Fibroblast of skin of left biceps (primary cell): ENCODE measurements at places on chromosomes 12 and 14.
A peak's percentile ranks its signal among the peaks of the same experiment; 100 is the strongest.

GRCh38 chr14:24259282-24260025 is 3.5 kb downstream of the TGM1 start:
- DNase-seq = peak; percentile 46

DNA sequence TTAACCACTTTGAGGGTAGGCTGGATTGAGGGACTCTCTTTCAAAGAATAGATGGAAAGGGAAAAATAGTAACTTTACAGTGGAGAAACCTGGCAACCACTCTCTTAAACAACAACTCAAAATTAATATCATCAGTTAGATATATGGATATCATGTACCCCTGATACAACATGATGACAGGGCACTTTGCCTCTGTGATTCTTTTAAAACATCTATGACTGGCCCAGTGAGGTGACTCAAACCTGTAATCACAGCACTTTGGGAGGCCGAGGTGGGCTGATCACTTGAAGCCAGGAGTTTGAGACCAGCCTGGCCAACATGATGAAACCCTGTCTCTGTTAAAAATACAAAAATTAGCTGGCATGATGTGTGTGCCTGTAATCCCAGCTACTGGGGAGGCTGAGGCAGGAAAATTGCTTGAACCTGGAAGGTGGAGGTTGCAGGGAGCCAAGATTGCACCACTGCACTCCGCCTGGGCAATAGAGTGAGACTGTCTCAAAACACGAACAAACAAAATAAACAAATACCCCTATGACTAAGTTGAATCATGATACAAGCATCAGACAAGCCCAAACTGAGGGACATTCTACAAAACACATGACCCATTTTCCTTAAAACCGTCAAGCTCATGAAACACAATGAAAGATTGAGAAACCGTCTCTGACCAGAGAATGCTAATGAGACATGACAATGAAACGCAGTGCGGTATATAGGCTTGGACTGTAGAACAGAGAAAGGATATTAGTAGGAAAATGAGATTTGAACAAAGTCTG is 26.4 kb upstream of the SLC7A8 start:
- DNase-seq = no peak

GRCh38 chr14:55721353-55721752 is 141.3 kb downstream of the KTN1 start:
- peak; percentile 37 for DNase-seq

DNA sequence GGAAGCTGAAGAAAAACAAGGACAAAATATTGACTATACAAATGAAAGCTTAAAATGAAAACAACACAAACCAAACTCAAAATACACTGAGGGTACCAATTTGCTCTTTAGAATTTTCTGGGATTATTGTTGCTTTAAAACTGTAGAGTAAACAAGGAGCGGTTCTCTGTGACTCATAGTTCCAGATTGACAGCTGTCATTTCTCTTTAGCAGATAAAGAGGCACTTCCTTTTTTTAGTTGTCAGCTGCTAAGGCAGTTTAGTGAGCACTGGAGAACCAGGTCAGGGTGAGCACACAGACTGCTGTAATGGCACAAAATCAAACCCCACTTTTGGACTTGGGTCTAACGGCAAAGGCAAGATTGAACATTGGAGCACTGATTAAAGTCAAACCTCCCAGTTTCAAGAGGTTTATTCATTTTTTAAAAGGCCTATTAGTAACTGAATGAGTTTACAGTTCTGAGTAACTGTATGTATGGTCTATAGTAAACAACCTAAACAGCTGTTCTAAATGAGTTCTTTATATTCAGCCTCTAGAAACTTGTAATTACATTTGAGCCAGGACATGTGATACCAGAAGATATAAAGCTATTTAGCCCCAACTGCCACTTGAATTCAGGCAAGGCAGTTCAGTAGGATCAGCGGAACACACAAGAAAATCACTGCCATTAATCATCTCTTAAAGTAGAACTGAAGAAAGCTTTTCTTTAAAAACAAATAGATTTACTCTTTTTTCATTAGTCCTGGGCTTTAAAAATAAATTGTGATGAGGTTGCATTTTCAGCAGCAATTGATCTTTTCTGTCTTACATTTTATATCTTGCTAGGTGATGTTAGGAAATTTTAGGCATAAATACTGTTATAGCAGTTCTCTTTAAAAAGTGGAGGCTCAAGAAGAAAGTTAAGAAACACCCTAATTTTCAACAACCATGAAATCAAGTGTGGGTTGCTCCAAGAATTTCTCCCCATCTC is 71.7 kb upstream of the PRICKLE1 start:
- DNase-seq = no peak

DNA sequence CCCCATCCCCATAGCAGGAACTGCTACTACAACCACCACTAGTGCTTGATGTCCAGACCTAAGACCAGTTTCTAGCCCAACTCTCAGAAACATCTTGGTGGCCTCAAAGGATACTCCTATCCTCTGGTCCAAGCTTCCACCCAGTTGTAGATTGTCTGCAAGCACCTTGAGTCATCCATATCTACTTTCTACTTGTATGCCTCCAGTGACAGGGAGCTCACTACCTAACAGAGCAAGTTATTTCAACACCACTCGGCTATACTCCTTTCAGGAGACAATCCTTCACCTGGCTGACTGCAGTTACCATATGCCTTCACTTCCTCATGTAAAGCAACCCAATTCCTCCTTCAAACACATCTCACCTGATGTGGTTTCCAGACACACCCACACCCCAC is 49.5 kb downstream of the KDM2B start:
- DNase-seq = no peak

GRCh38 chr14:95533391-95533821 is 1.4 kb upstream of the GLRX5 start:
- no peak for DNase-seq

GRCh38 chr14:79016828-79017505 is 846.8 kb downstream of the NRXN3 start:
- peak; percentile 83 for DNase-seq

GRCh38 chr14:87874676-87875075 is 118.3 kb downstream of the GALC start:
- no peak for DNase-seq

GRCh38 chr12:133202493-133203343 is 21.4 kb downstream of the ZNF268 start:
- no peak for DNase-seq

- no peak for DNase-seq
Observed at GRCh38 chr12:21130998-21131397, at the start of gene SLCO1B1. SLCO1B1 (plus strand) TSS chr12:21131194; CDS start chr12:21141575, 10,381 bp downstream.

GRCh38 chr12:124862768-124863415 is 772 bp downstream of the SCARB1 start:
- no peak for DNase-seq

GRCh38 chr12:123107926-123108681 is 42.8 kb downstream of the PITPNM2 start:
- no peak for DNase-seq

GRCh38 chr14:102752239-102752847 is 24.9 kb upstream of the TRAF3 start:
- DNase-seq = no peak

GRCh38 chr12:50365709-50366406 is 30.6 kb downstream of the FAM186A start:
- DNase-seq = no peak

- DNase-seq = peak; percentile 38
Observed at GRCh38 chr12:15220915-15221885, at the start of gene RERG. RERG (minus strand) TSS chr12:15221417; CDS start chr12:15217489, 3,928 bp downstream.

GRCh38 chr12:76346798-76347420 is 1.3 kb downstream of the BBS10 start:
- DNase-seq = no peak

DNA sequence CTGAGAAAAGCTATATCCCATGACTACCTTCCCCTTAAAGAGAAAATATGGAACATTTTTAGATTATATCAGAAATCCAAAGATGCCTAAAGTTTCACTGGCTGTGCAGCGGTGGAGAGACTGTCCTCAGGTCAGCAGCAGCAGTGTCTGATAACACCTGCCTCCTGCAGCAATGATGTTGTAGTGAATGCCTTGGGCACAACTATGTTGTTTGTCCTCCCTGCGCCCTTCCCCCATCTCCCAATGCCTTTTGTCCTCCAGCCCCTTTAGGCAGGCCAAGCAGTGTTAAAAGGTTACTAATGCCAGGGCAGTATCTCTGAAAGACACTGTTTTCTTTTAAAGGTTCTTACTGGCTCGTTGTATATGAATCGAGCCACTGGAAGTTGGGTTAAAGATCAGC is 13.2 kb downstream of the RTRAF start:
- DNase-seq = no peak

- DNase-seq = no peak
Observed at GRCh38 chr12:29455087-29455486, 42.4 kb downstream of the OVCH1 start.

DNA sequence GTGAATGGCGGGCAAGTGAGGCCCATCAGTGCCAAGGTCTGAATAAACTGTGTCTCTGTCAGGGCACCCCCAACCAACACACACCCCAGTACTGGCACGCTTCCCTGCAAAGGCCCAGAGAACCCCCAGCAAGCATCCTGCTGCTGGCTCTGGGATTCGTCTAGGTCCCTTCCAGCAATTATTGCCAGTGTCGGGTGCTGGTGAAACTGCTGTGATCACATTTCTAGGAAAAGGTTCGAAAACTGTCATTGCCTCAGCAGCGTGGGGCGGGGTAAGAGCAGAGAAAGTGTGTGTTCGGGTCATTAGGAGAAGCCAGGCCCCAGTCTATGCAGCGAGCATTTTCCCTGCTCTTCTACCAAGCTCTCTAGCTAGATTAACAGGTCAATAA is 2.5 kb downstream of the FAM222A start:
- no peak for DNase-seq

GRCh38 chr14:52871606-52872005 is 79.2 kb downstream of the FERMT2 start:
- DNase-seq = no peak

GRCh38 chr12:48986720-48987291 is 8.7 kb downstream of the WNT1 start:
- DNase-seq = no peak

- no peak for DNase-seq
Observed at GRCh38 chr14:72740504-72740961, 153.4 kb downstream of the DPF3 start.

GRCh38 chr14:101230161-101230850 is 326.8 kb upstream of the RTL1 start:
- DNase-seq = no peak

GRCh38 chr14:49921401-49921800 is 28.5 kb downstream of the ARF6 start:
- DNase-seq = no peak

DNA sequence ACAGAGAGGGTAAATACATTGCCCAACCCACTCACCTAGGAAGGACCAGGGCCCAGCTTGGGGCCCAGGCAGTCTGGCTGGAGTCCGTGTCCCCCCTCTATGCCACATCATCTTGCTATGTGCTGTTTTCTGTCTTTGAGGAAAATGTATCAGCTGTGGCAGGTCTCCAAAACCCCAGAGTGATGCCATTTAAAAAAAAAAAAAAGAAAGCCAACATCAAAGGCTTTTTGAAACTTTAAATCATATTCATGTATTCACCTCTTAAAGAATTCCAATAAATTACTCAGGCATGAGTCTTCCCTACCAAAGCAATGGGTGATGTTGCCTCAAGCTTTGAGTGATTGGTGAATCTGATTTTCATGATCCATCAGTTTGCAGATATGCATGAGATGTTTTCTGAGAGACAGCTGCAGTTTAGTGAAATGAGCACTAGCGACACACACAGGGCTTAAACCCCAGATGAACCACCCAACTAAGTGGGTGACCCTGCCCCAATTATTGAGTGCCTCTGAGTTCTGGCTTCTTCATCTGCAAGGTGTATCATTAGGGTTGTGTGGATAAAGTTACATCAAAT is 6.1 kb downstream of the KRT81 start:
- peak; percentile 17 for DNase-seq

GRCh38 chr14:29062466-29062865 is 295.9 kb downstream of the FOXG1 start:
- DNase-seq = no peak

DNA sequence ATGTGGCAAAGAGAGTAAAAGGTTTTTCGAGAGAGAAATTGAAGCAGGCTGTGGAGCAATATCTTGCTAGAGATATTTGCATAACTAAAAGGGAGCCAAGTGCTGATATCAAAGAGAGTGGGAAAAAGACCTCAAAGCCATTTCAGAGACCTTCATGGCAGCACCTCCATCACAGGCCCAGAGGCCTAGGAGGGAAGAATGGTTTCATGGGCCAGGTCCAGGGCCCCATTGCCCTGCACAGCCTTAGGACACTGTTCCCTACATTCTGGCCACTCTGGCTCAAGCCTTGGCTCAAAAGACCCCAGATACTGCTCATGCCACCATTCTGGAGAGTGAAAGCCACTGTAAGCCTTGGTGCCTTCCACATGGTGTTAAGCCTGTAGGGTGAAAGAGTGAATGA is 50.0 kb upstream of the LYZ start:
- no peak for DNase-seq

DNA sequence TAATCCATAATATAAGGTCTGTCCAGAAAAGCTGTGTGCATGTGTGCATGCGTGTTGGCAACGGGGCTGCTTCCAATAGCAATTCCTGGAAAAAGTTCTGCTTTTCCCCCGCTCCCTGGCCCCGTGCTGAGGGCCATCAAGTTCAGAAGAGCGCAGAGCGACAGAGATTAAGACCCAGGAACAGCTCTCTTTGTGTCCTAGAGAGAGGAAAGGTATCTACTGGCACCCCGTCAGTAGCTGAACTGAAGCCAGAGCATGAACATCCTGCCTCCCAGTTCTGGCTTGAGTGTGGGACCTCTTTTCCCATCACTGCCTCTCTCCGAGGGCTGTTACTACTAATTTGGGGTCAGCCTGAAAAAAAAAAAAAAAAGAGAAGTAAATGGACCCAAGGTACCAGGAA is 15.5 kb downstream of the HDAC7 start:
- no peak for DNase-seq

DNA sequence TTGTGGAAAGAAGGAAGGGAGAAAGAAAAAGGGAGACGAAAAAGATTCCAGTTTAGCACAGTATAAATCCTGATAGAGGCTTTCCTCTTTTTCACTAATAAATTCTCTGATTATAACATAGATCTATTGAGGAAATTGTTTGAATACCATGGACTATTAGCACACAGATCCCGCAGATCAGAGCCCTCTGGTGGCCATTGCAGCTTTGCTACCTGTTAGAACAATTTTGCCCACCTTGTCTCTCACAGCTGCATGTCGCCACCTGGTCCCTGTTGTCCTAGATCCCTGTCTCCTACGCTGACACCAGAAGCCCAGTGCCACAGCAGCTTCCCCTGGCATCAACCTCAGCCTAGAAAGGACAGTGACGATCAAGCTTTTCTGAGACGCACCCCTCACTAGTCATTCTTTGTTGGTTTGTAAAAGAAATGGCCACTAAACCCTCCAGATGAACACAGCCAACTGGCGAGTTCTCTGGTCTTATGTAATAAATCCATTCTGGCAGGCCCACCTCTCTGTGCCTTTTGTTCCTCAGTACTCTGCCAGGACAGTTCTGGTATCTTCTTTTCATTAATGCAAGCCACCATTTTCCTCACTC is 9.9 kb downstream of the GPHB5 start:
- DNase-seq = no peak

DNA sequence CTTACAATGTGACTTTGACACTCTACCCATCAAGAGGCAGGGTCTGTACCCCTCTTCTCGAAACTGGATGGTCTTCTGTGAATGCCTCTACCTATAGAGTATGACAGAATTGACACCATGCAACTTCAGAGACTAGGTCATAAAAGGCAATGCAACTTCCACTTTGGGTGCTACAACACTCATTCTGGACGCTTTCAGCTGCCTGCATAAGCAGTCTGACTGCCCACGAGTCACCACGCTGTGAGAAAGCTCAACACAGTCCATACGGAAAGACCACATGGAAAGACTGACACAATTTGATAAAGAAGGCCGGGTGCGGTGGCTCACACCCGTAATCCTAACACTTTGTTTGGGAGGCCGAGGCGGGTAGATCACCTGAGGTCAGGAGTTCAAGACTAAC is 14.9 kb downstream of the SLC7A7 start:
- no peak for DNase-seq

- no peak for DNase-seq
Observed at GRCh38 chr14:81256289-81256960, 35.7 kb upstream of the GTF2A1 start.
